ENCODE measurements at places on chromosomes 6 and 20.

DNA sequence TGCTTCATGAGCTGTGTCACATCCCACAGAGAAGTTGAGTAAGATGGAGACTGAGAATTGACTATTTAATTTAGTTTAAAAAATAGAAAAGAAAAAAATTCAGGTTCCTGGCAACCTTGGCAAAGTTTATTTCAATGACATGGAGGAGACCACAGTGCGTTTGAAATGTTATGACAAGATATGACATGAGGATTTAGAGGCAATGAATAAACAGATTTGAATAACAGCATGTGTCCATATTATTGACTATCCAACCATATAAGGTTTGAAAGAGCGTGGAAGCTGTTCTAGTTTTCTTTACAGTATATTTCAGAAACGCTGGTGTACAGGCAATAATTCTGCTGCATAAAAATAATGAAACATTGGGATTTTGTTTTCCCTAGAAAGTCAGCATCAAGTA, 303.9 kb downstream of the SMOC2 start:
- DNase-seq, result no peak

DNA sequence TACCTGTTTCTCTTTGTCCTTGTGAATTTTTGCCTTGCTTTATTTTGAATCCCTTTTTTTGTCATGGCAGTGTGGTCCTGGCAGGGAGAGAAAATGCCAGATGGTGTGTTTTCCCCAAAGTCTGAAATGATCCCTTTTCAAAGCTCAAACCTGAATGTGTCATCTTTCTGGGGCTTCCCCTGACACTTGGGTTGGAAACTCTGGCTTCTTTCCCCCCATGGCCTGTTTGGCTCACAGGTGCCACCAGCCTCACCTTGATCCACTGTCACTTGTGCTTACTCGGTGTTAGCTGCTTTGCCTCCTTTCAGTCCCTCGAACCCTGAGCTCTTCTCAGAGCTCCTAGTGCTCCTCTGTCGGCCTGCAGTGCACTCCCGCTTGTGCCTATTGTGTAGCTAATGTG, 22.3 kb downstream of the MYBL2 start:
- DNase-seq, result no peak

- DNase-seq, result no peak
Observed at GRCh38 chr6:39843305-39844020, 51.3 kb downstream of the DAAM2 start.

DNA sequence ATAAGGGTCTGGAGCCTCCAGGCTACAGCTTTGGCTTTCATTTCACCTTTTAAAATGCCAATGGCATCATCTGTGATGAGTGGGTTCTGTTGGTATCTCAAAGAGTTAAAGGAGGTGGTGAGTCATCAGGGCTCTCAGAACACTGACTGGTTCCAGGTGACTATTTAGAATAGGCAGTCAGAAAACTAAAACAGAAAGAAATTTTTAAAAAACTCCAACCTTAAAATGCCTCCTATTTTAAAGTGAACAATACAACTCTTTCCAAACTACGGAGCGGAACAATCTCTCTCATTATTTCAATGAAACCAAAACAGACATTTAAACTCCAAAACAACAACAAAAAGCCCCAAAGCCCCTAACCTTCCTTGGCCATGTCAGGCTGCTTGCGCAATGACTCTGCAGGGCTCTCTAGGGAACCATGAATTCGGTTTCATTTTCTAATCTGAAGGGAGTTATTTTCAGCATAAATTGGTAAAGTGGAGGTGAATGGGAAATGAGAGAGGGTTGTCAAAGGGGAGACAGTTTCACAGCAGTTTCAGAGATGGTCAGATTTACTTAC, 194.9 kb downstream of the KIF6 start:
- DNase-seq, result no peak

DNA sequence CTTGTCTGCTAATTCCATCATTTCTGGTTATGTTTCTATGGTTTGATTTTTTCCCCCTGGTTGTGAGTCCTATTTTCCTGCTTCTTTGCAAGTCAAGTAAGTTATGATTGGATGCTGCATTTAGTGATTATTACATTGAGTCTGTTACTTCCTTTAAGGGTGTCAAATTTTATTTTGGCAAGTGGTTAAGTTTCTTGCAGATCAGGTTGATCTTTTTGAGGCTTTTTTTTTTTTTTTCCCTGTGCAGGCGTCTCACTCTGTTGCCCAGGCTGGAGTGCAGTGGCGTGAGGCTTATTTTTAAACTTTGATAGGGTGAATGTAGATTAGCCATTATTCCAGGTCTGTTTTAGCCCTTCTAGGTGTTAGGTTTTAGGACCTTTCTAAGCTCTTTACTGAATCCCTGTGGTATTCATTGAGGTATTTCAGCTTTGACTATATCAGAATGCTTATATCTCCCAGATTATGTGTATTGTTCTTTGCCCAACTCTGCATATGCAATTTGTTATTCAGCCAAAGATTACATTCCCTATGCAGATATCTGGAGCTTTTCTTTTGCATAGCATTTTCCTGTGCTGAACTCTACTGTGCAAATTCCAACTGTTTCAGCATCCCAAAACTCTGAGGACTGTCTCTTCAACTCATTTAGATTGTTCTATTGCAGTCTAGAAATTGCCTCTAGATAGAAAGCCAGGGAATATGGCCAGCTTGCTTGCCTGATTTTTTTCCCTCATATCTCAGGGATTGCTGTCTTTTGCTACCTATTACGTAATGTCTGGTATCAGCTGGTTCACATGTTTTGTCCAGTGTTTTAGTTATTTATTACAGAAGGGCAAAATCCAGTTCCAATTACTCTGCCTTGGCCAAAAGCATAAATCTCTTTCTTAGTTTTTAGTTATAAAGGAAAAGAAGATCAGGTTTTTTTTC, 113.3 kb downstream of the AFG1L start:
- no peak for DNase-seq

GRCh38 chr20:33232486-33233072, 3.2 kb upstream of the BPIFA1 start:
- no peak for DNase-seq

- DNase-seq, result no peak
Observed at GRCh38 chr6:169564453-169565240, 137.2 kb downstream of the WDR27 start.

DNA sequence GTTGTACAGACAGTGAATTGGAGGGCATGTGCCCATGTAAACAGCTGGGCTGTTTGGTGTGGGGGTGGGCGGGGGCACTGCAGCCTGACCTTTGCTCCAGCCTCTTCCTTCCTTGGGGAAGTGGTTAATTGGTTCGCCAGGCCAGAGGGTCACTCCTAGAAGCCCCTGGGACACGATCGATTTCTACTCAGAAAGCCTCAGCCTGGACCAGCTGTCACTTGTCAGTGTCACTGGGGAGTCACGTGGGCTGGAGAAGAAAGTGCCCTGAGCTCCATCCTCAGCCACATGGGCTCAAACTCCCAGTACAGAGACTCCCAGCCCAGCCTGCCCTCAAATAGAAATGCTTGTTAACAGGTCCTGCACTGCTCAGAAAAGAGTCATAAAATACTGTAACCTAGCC, 423.8 kb upstream of the SULF2 start:
- no peak for DNase-seq

GRCh38 chr6:15294504-15294903, 48.6 kb downstream of the JARID2 start:
- DNase-seq, result no peak
